Cardiac septum (tissue), 1 donor: ENCODE measurements at places on chromosomes 13 and 19. TPM values are rescaled to one million over a fixed set of nuclear protein-coding genes. Genes with fewer than 3 reads are reported as not detected.

OR7G1 gene
- not detected for total RNA-seq

ZFR2 gene
- 0.62 TPM for total RNA-seq

- no peak for DNase-seq
These were observed 86.4 kb downstream of the TSC22D1 start for GRCh38 chr13:44489751-44490150.

ZNF416 gene
- total RNA-seq, result 4.8 TPM

RNF225 gene
- total RNA-seq, result not detected

GRCh38 chr13:110593430-110594130, 21.8 kb upstream of the NAXD start:
- no peak for DNase-seq

CD320 gene
- total RNA-seq, result 15.8 TPM

- no peak for DNase-seq
These were observed 24.1 kb upstream of the MIR17HG start for GRCh38 chr13:91323349-91323748.
